Effector memory CD4-positive, alpha-beta T cell (primary cell): ENCODE measurements at places on chromosomes 7 and 10.
A peak's percentile ranks its signal among the peaks of the same experiment; 100 is the strongest.

DNA sequence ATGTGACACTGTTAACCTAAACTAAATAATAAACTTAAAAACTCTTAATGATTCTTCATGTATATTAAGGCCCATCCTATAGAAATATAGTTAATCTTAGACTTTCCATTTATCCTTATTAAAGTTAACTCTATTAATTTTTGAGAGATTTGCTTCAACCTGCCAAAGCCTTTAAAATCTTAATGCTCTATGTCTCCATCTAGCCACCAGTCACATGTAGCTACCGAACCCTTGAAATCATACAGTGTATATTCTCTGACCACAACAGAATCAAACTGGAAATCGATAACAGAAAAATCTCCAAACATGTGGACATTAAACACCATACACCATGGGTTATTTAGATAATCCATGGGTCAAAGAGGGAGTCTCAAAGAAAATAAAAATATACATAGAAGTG is 51.9 kb downstream of the ASZ1 start:
- no peak overlapping the region for H3K4me3 ChIP-seq
- no peak overlapping the region for H3K27ac ChIP-seq
- no peak for DNase-seq
- no peaks in the 10 kb centered on the region for H3K4me1 ChIP-seq
- no peaks in the 10 kb centered on the region for H3K36me3 ChIP-seq

DNA sequence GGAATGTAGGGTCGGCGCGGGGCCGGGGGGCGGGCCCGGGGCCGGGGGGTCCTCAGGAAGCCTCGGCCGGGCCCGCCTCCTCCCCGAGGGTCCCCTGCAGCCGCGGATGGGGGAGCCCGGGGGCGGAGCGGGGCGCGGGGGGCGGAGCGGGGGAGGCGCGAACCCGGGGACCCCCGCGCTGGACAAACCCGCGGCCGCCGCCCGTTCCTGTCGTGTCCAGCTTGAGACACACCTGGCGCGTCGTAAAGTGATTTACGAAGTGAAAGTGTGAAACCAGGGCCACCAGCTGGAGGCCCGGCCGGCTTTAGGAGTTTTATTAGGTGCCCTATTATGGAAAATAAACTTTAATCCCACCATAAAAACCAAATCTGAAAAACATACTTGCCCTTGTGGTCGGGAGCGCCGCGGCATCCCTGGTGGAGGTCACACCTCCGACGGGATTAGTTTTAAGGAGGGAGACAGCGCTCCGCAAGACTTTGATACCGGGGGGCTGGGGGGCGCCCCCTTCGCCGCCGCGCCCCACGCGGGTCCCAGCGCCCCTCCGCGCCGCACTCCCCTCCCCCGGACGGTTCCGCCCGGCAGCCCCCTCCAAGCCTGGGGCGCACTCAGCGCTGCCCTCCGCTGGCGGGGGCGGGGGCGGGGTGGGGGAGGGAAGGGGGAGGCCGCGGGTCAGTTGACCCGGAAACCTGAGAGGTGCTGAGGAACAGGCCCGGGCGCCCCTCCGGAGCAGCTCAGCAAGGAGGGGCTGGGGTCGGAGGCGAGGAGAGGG is 10.3 kb downstream of the MNX1 start:
- no peaks in the 10 kb centered on the region for H3K36me3 ChIP-seq
- peaks cover 56% of the 10 kb centered on the region for H3K27me3 ChIP-seq
- H3K4me1 ChIP-seq: peaks cover 16% of the 10 kb centered on the region
- H3K27ac ChIP-seq: no peak overlapping the region
- no peak for DNase-seq
- H3K4me3 ChIP-seq: peak overlapping the region; percentile 49

- H3K27me3 ChIP-seq: no peaks in the 10 kb centered on the region
- H3K27ac ChIP-seq: no peak overlapping the region
- no peak overlapping the region for H3K4me3 ChIP-seq
- H3K4me1 ChIP-seq: no peaks in the 10 kb centered on the region
- no peaks in the 10 kb centered on the region for H3K36me3 ChIP-seq
- no peak for DNase-seq
Measured at GRCh38 chr7:22430457-22430856, 69.5 kb downstream of the STEAP1B start.

DNA sequence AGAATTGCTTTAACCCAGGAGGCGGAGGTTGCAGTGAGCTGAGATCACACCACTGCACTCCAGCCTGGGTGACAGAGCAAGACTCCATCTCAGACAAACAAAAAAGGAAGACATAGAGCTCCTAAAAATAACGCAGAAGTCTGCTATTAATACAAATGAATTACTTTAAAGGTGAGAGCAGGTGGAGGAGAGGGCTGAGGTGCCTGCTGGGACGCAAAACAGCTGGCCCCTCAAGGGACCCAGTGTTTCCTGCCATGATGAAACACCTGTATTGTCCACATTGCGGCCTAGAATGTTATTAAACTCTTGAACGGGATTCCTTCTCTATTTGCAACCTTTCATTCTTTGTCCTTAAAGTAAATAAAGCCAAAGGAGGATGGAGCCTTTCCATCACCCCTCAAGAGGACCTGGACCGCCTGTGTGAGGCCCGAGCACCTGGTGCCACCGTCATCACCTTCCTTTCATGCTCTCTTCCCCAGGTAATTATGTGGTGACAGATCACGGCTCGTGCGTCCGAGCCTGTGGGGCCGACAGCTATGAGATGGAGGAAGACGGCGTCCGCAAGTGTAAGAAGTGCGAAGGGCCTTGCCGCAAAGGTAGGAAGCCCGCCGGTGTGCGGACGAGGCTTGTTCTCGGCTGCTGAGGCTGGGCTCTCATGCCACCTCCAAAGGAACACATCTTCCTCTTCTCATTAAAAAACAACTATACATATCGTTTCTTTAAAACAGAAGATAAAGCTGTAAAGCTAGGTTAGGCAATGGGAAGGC is 136.7 kb downstream of the EGFR start:
- no peaks in the 10 kb centered on the region for H3K36me3 ChIP-seq
- H3K4me1 ChIP-seq: no peaks in the 10 kb centered on the region
- no peak overlapping the region for H3K4me3 ChIP-seq
- no peak overlapping the region for H3K27ac ChIP-seq
- no peaks in the 10 kb centered on the region for H3K27me3 ChIP-seq

DNA sequence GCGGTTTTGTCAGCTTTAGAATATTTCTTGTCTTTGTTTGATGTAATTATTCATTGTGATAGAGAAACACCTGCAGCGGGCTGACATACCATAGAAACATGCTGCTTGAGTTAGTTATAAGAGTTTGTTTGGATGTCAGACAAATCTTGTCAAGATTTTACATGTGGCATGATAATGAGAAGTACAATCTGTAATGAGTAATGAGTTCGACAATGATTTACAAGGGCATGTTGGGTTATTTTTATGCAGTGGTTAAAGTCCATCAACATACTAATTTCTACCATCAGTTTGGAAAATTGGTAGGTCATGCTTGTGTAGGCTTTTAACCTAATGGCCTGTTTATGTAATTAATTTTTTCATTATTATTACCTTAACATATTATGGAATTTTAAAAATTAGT is 31.3 kb downstream of the FZD1 start:
- H3K36me3 ChIP-seq: no peaks in the 10 kb centered on the region
- no peak overlapping the region for H3K4me3 ChIP-seq
- DNase-seq: no peak
- no peaks in the 10 kb centered on the region for H3K4me1 ChIP-seq
- H3K27me3 ChIP-seq: no peaks in the 10 kb centered on the region

GRCh38 chr7:101859411-101860106 is 42.1 kb downstream of the CUX1 start:
- H3K4me3 ChIP-seq: no peak overlapping the region
- H3K27me3 ChIP-seq: no peaks in the 10 kb centered on the region
- no peak overlapping the region for H3K27ac ChIP-seq
- DNase-seq: no peak
- no peaks in the 10 kb centered on the region for H3K4me1 ChIP-seq
- H3K36me3 ChIP-seq: no peaks in the 10 kb centered on the region

GRCh38 chr10:95188593-95188992 is 5.4 kb upstream of the ACSM6 start:
- no peaks in the 10 kb centered on the region for H3K36me3 ChIP-seq
- H3K27ac ChIP-seq: no peak overlapping the region
- peaks cover 4% of the 10 kb centered on the region for H3K27me3 ChIP-seq
- no peak for DNase-seq
- no peaks in the 10 kb centered on the region for H3K4me1 ChIP-seq
- no peak overlapping the region for H3K4me3 ChIP-seq

GRCh38 chr10:72449941-72450441 is 95.3 kb upstream of the DNAJB12 start:
- H3K27me3 ChIP-seq: no peaks in the 10 kb centered on the region
- H3K4me1 ChIP-seq: no peaks in the 10 kb centered on the region
- no peak for DNase-seq
- no peak overlapping the region for H3K4me3 ChIP-seq

DNA sequence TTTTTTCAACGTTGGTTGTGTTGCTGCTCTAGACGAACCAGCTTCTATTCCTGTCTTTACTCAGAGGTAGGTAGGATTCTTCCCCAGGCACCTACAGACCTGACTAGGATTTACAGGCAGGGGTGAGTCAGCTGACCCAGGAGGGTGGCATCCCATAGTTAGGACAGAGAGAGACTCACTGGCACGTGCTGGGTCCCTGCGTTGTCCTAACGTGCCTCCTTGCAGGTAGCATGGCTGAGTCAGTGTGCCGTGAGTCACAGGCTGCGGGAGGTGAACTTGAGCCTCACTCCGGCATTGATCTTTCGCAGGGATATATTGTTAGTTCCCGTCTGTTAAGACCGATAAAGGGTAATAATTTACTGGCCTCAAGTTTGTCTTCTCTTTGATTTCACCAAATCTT is 96.5 kb downstream of the PFKFB3 start:
- H3K27me3 ChIP-seq: no peaks in the 10 kb centered on the region
- no peak for DNase-seq
- no peaks in the 10 kb centered on the region for H3K36me3 ChIP-seq

DNA sequence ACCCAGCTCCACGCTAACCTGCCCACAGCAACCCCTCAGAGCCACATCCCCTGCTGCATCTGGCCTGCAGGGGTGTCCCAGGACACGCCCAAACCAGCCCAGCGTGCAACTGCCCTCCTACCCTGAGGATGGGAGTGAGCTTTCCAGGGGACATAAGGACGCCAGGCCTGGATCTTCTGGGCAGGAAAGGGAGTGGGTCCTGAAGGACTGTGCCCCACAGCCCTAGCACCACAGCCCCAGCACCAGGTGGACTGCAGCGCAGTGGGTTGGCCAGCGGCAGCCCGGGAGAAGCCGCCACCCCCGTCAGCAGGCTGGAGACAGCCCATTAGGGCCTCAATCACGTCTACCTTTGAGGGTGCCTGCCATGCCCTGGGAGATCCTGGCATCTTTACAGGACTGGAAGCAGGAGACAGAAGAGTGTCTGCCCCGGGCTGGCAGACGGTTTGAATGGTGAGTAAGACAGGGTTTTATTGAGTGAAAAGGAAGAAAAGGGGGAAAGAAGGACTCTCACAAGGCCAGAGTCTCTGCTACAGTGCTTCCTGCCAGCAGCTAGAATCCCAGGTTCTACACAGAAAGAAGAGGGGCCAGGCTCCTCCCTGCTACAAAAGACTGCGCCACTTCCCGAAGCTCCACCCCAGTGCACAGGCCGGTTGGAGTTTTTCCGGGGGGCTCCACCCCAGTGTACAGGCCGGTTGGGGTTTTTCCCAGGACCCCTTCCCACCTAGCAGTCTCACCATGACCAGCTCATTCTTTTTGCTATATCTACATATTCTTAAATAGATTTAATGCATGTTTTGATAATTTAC is 69.8 kb upstream of the KCTD7 start:
- H3K36me3 ChIP-seq: peaks cover 19% of the 10 kb centered on the region
- DNase-seq: no peak
- no peaks in the 10 kb centered on the region for H3K27me3 ChIP-seq
- no peak overlapping the region for H3K27ac ChIP-seq
- H3K4me1 ChIP-seq: peaks cover 3% of the 10 kb centered on the region
- H3K4me3 ChIP-seq: no peak overlapping the region

DNA sequence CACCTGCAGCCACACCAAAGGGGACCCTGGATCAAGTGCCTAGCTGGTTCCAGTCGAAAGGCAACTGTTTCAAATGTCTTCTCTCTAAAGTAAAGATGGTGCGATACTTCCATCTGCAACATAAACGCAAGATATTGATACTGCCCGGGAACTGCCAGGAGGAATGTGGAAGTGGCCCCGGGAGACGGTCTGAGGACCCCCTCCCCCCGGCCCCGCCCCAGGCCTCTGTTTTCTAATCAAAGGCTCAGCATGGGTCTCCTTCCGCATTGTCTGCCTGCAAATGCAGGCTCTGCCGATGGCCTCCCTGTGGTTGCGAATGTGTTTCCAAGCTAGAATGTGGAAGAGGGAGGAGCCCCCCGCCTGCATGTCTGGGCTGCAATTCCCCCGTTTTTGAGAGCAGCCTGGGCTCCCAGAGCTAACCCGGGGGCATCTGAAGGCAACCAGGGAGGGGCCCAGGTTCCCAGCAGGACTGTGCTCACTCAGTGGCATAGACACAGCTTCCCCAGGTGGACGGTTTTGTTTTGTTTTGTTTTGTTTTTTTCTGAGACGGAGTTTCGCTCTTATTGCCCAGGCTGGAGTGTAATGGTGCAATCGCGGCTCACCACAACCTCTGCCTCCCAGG is 223.9 kb upstream of the PPP2R2D start:
- H3K4me1 ChIP-seq: no peaks in the 10 kb centered on the region
- H3K4me3 ChIP-seq: no peak overlapping the region
- no peaks in the 10 kb centered on the region for H3K36me3 ChIP-seq
- H3K27me3 ChIP-seq: no peaks in the 10 kb centered on the region
- no peak overlapping the region for H3K27ac ChIP-seq
- DNase-seq: no peak
